ENCODE measurements at places on chromosomes 13 and 19.

GRCh38 chr19:13920940-13921747, 15.1 kb downstream of the CC2D1A start:
- no peak for DNase-seq

- DNase-seq, result no peak
Observed at GRCh38 chr13:96741779-96742178, 252.5 kb downstream of the OXGR1 start.

GRCh38 chr13:112887151-112887550, 81.9 kb upstream of the MCF2L start:
- no peak for DNase-seq

DNA sequence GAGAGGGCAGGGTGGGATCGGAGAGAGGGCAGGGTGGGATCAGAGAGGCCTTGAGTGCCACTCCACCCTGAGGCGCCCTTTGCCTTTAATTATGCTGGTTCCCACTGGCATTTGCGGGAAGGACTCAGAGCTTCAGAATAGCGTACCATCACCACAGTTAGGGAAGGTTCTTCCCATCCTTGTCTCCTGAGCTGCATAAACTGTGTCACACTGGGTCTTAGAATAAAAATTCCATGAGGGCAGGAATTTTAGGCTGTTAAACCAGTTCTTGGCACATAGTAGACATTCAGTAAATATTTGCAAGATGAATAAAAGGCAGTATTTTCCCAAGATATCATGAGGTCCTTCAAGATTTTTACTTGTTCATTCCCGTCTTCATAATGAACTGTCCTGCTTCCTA, 24.4 kb downstream of the PPP2R1A start:
- no peak for DNase-seq

All from stomach (tissue), 19 donors.